ENCODE measurements at places on chromosomes 13 and 19. TPM values are rescaled to one million over a fixed set of nuclear protein-coding genes. Genes with fewer than 3 reads are reported as not detected.

Gene NLRP4
- not detected for total RNA-seq

- no peak for DNase-seq
These were observed 3.3 kb upstream of the GPR183 start for GRCh38 chr13:99310382-99311031.

GRCh38 chr13:105118426-105118985, 1417.0 kb downstream of the EFNB2 start:
- no peak for DNase-seq

DNA sequence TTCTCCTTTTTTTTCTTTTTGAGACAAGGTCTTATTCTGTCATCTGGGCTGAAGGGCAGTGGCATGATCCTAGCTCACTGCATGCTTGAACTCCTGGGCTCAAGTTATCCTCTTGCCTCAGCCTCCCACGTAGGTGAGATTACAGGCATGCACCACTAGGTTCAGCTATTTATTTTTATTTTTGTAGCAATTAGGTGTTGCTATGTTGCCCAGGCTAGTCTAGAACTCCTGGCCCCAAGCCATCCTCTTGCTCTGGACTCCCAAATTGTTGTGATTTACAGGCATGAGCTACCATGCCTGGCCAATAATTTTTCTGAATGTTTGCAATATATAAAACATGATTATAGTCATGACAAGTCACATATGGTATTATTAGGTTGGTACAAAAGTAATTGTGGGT, 161.1 kb upstream of the ATXN8OS start:
- DNase-seq = no peak

DNA sequence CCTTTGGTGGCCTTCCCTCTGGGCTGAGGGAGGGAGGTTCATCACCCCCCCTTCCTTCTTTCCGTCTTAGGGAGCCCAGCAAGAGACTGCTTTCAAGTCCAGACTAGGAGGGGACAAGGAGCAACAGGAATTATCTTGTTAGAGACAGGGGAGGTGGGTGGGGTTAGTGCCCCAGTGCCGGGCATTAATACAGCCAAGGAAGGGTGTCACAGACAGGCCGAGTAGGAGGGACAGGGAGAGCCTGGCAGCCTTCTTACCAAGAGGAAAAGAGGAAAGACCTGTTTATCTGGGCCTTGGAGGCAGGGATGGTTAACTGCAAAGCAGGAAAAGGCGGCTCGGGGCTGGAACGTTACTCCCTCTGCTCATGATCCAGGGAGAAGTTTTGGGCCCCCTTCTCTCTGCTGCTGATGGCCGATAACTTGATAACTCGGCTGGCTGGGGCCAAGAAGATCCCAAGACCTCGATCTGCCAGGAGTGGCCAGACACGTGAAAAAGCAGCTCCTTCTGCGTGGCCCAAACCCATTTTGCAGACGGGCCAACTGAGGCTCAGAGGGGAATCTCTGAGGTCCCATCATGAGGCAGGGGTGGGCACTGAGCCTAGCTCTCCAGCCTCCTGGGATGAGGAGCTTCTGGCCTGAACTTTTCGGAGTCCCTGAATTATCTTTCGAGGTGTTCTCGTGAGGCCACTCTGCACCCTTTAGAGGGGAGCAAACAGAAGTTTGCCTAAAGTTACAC, 79.3 kb downstream of the PTPRS start:
- no peak for DNase-seq
